SJCRH30 (cell line): ENCODE measurements at places on chromosomes 5 and 9.
A peak's percentile ranks its signal among the peaks of the same experiment; 100 is the strongest.

GRCh38 chr5:29720954-29721353 lies 1472.5 kb upstream of the CDH6 start:
- DNase-seq, result no peak

- no peak for DNase-seq
Measured at GRCh38 chr9:93343663-93344062, 107.8 kb upstream of the FAM120A start.

DNA sequence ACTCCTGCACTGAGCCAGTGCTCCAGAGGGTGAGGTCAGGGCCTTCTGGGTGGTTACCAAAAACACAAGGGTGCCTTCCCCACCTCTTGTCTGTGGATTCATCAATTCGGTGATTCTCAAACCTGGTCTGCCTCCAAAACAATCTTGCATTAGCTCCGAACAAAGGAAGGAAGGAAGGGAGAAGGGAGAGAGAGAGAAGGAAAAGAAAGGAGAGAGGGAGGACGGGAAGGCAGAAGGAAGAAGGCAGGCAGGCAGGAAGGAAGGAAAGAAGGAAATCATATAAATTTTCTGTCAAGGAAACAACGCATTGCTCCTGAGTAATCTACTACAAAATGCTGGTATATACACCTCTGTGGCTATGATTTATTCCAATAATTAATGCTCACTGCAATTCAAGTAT lies 39.3 kb downstream of the MYO10 start:
- DNase-seq, result no peak

- DNase-seq, result peak; percentile 12
Measured at GRCh38 chr5:116810951-116811350, 236.3 kb upstream of the SEMA6A start.

DNA sequence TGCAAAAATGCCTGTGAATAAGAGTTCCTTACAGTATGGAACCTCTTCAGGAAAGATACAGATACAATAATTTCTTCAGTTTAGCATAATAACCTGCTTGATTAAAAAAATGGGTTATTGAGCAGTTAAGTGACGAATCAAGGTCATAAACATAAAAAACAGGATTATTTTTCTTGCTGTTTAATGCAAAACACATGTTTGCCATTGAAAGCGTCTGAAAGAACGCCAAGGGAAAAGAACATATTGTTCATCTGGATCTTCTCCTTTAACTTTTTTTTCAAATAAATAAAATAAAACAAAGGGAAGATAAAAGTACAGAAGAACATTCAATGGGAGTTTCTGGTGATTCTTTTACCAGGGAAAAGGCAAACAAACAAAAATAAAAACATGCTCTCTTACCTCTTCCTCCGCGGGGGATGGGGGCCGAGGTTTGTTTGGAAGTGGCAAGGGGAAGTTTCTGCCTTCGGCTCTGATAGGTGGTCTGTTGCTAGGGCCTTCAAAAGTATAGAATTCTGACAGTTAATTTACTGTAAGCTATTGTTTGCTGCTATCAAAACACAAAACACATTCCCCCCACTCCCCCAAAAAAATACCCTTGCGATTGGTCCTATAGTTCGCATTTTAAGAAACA lies 20.1 kb downstream of the C5orf58 start:
- DNase-seq, result no peak

DNA sequence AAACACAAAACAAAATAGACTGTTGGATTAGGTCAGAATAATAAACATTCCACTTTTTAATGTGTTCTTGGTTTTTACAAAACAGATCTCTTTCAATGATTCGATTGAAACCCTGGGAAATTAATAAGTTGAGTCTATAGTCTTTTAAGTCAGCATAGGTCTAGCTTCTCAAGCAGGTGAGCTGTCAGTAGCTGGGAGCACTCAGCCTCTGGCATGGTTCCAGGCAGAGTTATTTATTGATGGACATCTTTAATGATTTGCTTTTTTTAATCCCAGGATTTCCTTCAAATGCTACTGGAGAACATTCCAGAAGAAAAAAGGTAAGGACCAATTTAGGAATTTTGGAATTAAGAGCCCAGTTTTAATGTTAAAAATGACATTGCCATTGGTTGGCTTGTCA lies 241.0 kb downstream of the AOPEP start:
- DNase-seq, result no peak

GRCh38 chr9:89920951-89921350 lies 316.1 kb downstream of the GADD45G start:
- DNase-seq, result no peak

- DNase-seq, result no peak
Measured at GRCh38 chr9:117153021-117153420, 261.8 kb downstream of the ASTN2 start.

GRCh38 chr5:172509405-172509781 lies 55.1 kb upstream of the SH3PXD2B start:
- no peak for DNase-seq

DNA sequence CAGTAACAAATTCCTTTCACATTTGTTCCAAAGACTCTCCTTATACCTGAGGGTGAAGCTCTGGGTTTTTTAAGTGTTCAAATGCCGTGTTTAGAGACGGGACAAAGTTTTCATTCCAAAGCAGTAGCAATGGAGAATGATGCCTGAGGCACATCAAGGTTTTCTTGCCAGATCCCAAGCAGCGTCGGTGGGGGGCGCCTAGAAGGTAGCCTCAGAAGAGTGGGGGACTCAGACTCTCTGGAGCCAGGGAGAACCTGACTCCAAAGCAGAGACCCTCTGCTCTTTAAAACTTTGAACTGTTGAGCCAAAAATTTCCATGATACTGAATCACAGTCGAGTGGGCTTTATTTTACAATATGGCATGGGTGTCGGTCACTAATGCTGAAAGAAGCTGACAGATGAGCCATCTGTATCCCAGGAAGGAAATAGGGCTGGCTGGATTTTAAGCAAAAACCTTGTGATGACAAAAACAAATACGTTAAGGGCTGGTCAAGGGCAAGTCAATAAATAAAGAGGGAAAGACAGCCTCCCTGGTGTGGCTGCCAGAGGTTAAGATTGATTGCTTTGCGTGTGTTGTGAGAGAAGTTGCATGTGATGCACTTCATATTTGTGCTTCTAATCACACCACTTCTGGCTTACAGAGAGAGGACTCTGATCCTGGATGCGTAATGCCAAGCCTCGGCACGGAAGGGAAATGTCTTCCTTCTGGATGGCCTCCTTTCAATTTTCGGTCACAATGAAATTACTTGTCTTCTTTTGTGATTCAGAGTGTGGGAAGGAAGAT lies 161.1 kb upstream of the EFNA5 start:
- no peak for DNase-seq

GRCh38 chr5:139634541-139634940 lies 13.6 kb upstream of the CXXC5 start:
- no peak for DNase-seq

- no peak for DNase-seq
Measured at GRCh38 chr5:89733772-89734171, 675.8 kb downstream of the CETN3 start.

- DNase-seq, result no peak
Measured at GRCh38 chr9:27194401-27195091, 85.5 kb downstream of the TEK start.

- no peak for DNase-seq
Measured at GRCh38 chr5:124104821-124105220, 592.8 kb downstream of the CSNK1G3 start.

DNA sequence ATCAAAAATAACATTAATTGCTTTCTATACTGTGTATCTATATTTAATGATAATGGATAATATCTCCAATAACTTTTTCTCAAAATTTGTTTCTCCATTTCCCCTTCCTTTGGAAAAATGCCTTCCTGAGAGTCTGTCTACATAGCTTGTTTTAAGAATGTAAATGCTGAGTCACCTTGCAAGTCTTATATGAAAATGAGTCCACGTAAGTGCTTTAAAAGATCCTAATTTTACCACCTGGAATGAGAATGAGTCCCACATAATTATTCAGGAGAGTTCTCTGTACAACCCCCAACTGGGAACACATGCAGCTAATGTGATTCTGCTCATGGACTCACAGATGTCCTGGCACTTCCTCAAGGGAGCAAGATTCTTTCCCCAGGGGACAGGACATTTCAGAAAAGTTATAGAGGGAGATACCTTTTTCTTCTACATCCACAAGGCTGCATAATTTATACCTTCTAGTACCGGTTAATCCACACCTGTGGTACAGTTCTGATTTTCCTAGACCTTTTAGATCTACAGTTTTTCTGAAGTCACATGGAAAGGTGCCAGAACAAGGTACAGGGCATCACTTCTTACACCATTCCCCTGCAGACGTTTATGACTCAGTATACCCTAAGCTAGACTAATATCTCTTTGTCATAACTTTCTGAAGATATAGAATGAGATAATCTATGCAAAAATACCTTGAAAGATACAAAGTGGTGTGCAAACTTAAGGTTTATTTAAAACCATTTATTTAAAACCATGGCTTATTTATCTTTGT lies 314.1 kb downstream of the CETN3 start:
- no peak for DNase-seq

DNA sequence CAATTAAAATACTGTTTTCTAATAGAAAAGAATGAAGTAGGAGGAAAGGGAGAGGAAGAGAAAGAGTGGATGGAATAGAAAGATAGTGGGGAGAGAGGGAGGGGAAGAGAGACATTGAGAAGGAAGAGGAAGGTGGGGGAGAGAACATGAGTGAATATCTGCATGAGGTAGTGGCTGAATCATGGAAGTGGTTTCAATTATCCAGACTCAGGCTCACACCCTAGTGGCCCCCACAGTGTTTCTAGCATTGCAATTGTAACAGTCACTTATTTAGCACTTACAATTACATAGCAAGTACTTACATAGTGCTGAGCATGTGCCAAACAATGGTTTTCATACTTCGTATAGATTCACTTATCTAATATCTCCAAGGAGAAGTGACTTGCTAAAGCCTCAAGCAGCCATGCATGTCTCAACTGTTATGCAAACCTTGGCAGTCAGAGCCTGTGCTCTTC lies 72.7 kb downstream of the CAST start:
- no peak for DNase-seq

GRCh38 chr9:129380961-129381401 lies 202.9 kb upstream of the IER5L start:
- no peak for DNase-seq

DNA sequence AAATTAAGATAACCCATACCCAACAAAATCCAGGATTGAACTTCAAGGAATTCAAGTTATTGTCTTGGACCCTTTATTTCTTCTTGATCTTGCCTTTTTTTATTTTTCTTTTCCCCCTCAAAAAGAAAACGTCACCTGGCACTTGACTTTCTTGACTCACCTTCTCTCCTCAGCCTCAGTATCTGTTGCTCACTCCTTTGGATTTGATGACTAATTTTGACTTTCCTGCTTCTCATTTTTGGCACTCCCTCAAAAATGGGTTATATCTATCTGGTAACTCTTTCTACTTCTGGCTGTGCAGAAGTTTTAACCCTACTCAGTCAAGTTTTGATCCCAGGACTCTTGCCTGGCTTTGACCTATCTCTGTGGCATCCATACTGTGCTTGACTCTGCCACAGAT lies 66.6 kb upstream of the SPATA31D4 start:
- DNase-seq, result no peak

GRCh38 chr5:175706499-175706898 lies 48.6 kb downstream of the HRH2 start:
- DNase-seq, result no peak

DNA sequence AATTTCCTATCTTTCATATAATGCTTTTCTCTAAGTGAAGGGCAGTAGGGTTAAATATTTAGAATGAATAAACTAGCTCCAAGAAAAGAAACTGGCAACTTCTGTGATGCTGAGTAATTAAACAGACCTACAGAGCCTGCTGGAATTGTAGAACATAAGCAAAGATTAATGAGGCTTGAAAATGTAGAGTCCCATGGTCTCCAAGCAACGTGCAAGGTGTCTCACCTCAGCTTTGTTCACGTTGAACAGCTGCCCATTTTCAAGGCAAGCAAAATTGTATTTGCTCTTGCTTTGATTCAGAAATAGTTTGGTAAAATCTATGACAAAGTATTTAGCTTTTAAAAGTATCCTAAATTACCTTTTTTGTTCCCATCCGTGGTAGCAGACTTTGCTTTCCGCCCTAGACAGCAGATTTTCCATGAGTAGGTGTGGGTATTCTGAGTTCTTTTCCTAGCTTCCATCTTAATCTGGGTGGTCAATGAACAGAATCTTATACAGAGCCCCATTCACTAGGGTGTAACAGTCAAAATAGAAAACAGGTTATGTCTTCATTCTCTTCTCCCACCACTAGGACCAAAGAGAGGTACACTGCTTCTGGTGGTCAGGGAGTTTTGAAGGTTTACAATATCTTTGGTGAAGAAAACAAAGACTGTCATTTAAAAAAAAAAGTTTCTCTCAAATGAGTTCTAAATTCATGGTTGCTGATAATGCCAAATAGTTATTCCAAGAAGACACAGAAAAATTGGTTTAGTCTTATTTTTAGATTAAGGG lies 52.1 kb upstream of the TYRP1 start:
- DNase-seq, result no peak

GRCh38 chr9:126999315-127000068 lies 84.9 kb downstream of the RALGPS1 start:
- no peak for DNase-seq

DNA sequence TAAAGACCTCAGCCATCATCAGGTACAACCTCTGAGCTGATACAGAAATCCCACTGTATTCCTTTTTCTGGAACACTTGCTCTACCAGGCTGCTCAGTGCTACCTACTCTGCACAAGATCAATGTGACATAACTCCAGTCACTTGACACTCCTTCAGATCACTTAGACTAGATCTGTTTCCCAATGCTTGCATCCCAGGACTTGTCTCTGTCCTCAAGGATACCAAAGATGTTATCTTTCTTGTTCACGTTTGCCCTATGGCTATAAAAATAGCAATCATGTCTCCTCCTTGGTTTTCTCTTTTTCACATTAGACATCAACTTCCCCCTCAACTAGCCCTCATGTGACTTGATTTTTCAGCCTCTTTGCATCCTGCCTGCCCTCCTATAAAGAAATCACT lies 188.1 kb upstream of the PTGER4 start:
- DNase-seq, result no peak

DNA sequence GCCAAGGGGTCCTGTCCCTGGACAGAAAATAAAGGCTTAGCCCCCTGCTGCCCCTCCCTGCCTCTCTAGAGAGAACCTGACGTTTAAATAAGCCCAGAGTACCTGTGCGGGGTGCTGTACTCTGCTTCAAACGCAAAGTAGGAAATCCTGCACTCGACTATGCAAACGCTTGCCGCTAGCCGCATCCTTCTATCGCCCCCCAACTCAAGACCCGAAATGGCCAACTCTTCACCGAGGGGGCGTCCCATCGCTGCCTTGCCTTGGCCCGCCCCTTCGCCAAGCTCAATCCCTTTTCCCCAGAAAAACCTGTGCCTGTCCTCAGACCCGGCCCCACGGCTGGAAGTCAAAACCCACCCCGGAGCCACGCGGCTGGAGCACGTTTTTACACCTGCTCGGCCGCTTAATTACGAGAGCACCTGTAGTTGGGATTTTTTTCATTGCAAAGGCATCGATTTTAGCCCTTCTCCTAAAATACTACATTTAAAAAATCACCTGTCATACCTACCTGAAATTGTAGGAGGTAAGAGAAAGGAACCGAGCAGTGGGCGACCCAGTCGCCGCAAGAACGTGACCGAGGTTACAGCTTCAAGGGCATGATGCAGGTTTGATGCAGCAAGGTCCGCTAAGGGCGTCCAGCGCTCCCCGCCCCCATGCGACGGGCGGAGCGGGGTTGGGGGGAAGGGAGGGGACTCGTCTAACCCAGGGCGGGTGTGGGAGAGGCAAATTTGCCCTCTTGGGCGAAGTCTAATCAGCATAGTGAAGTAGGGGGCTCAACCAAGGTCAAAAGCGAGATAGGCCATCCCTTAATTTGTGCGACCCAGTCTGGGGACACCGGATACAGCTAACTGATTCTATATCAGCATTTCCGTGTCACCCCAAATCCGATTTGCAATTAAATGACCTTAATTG lies 3.5 kb downstream of the ELAVL2 start:
- no peak for DNase-seq
